ENCODE measurements at places on chromosomes 11 and 22.

DNA sequence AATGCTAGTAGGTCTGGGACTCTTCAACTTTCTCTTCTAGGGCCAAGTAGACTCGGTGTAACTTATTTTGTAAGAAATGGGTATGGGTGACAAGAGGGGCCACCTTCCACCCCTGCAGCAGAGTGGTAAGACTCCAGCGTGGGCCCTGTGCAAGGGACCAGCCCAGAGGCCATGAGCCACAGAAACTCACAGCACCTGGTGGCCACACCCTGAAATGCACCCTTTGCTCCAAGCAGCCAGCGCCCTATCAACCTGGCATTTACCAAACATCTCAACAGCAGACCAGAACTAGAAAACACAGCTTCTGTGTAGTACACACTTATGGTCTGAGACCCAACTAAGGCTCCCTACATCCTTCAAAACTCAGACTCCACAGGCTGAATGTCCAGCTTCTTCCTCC is 5.7 kb downstream of the CDCA5 start:
- no peak for DNase-seq

DNA sequence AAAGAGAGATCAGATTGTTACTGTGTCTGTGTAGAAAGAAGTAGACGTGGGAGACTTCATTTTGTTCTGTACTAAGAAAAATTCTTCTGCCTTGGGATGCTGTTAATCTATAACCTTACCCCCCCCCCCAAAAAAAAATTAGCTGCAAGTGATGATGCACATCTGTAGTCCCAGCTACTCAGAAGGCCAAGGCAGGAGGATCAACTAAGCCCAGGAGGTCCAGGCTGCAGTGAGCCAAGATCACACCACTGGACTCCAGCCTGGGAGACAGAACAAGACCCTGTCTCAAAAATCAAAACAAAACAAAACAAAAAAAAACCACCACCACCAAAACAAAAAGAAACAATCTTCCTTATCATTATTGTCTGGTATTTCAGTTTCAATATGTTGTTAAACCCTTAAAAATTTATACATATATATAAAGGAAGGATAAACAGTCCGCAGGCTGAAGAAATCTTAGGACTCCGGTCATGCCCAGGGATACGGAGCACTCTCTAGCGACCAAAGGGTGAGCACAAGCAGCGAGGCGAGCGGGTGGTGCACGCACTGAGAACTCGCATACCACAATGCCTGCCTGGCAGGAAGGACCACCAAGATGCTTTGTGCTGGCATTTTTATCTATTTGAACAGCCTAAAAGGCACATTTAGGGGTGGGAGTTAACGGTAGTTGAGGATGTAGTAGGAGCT is 6.4 kb downstream of the POLDIP3 start:
- no peak for DNase-seq

GRCh38 chr11:118618991-118619375 is 11.6 kb downstream of the PHLDB1 start:
- no peak for DNase-seq

DNA sequence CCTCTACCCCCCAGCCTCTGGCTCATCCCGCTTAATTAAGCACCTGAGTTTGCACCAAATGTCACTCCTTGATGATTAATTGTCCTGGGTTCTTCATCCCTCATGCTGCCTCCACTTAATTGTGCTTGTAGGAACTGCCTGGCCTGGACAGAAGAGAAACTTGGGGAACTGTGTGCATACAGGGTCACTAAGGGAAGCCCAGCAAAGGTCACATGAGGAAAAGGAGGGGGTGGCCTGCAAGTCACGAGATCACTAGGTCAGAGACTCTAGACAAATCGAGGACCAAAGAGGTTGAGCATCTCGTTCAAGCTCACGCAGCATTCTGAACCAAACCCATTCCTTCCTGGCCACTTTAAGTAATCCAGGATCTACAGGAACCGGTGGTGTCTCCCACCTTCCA is 75.8 kb downstream of the PDE2A start:
- no peak for DNase-seq

DNA sequence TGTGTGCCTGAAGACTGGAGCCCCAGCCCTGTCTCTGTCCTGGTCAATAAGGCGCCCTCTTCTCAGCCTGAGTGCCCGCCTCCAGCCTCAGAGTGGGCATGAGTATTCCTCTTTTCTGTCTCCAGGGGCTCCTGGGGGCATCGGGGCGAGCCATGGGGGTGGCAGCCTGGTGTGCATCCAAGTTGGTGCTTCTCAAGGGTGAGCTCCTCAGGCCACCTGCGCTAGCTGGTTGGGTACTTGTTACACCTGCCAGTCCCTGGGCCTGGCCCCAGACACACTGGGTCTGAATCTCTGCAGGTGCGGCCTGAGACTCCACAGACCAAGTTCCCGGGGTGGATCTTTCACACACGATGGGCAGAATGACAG is 168.6 kb upstream of the B3GAT1 start:
- DNase-seq = no peak

- DNase-seq = peak; percentile 53
Measured at GRCh38 chr22:38923463-38924346, 33.7 kb upstream of the APOBEC3A start.

DNA sequence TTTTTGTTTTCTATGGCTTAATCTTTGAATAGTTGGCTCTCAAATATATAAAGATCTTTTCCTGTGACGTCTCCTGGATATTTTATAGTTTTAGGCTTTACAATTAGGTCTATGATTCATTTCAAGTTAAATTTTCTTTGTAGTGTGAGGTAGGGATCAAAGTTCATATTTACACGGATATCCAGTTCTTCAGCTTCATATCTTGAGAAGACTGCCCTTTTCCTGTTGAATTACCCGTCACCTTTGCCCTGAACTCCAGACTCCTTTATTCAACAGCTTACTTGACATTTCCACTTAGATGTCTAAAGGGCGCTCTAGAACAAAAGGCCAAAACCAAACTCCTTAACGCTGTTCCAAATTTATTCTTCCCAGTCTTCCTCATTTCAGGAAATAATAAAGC is 51.7 kb downstream of the TTC17 start:
- DNase-seq = no peak

DNA sequence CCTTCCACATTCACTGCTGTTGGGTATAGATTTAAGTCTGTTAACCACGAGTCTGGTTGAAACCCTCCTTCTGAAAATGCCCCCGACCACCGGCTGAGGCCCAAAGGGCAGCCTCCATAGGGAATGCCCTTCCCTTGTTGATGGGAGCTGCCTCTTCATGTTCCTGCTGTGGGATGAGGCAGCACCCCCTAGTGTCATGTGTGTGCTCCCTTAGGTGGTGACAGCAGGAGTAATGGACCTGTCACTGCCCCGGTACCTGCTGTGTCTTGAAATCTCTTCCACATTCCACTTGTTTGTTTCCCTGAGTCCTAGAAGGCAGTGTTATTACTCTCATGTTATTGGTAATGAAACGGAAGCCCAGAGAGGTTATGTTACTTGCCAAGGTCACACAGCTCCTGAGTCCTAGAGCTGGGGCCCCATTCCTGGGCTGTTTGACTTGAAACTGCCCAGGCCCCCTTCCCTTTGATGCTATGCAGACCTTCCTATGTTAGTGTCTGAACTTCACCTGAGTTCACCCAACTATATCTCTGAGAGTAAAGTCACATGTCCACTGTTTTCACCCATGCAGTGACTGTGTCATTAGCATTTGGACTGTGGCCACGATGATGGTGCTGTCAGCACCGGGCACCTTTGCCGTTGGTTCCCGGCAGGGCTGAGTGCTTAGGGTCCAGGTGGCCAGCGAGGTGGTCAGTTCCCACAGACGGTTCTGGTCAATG is 234.3 kb downstream of the TBC1D22A start:
- no peak for DNase-seq

GRCh38 chr11:3203221-3204043 is 15.2 kb downstream of the MRGPRG start:
- DNase-seq = no peak

DNA sequence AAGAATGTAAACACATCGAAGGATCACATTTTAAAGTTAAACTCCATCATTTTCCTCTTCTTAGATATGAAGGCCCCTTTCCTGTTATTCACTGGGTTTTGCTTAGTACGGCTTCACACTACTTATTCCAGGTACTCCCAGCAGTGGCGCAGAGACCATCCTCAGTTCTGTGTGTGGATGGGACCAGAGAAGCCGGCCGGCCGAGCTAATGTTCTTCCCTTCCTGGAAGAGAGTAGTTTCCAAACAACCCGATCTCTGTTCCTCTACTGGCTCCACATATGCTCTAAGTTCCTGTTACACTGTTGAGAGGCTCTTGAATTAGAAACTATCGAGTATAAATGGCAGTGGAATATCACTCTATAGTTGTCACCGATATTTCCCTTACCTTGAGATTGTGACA is 684 bp upstream of the NFRKB start:
- DNase-seq = no peak

DNA sequence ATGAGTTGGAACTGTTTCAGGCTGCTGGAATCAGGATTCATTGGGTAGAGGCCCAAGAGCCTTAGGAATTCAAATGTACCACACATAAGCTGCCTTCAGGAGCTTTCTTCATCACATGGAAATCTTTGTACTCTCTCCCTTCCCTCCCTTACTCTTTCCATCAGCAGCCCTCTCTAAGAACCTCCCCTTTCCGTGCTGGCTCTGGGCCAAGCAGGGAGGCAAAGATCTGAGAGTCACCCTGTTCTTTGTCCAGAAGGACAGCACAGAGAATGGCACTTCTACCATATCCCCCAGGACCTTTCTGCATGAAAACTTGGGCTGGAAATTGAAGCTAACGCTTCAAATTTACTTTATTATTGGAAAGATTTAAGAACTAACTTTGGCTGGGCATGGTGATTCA is 20.7 kb upstream of the TPBGL start:
- no peak for DNase-seq

DNA sequence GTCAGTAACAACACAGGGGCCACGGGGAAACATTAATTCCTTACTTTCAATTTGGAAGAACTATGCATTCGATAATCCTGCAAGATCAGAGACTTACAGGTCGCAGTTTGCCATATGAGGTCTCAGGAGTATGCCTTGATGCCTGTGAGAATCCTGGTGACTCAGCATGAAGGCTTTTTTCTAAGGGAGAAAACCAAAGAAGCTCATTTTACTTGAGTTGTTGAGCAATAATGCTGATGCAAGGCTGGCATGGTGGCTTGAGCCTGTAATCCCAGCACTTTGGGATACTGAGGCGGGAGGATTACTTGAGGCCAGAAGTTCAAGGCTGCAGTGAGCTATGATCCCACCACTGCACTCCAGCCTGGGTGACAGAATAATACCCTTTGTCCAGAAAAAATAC is 26.6 kb downstream of the ATG16L2 start:
- DNase-seq = peak; percentile 50

DNA sequence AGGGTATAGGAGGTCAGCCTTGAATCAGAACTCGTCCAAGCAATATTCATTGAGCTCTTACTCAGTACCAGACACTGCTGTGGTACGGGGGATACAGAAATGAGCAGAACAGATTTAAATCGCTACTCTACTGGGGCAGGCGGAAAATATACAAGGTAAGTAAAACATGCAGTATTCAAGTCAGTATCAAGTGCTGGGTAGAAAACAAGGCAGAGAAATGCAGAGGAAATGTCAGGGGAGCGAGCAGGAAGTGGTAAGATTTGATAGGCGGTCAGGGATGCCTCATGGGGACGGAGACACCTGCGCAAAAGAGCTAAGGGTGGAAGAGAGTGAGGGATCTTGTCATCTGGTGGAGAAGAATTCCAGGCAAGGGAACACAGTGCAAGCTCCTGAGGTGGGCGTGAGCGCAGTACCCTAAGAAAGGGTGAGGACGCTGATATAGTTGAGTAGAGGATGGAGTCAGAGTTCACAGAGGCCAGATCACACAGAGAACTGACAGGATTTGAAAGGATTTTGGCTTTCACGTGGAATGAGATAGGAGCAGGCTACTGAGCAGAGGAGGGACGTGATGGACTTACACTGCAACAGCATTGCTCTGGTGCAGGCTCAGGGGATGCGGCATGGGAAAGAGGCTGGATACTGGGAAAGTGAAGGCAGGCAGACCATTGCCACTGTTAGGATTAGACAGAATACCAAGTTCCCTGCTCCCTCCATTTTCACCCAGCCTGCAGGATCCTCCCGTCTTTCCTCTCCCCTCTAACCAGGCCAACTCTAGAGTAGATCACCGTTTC is 35.8 kb downstream of the SC5D start:
- no peak for DNase-seq

DNA sequence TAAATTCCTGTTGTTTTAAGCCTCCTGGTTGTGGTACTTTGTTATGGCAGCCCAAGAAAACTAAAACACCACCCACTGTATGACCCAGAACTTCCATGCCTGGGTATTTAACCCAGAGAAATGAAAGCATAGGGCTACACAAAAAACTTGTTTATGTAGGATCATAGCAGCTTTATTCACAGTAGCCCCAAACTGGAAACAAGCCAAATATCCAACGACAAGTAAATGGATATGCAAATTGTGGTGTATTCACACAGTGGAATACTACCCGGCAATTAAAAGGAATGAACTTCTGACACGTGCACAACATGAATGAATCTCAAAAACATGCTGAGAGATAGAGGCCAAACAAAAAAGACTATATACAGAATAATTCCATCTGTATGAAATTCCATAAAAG is 62.2 kb upstream of the NAV2 start:
- no peak for DNase-seq

- no peak for DNase-seq
Measured at GRCh38 chr11:24560324-24560723, 63.5 kb downstream of the LUZP2 start.

- DNase-seq = no peak
Measured at GRCh38 chr11:15481871-15482270, 367.1 kb downstream of the INSC start.

DNA sequence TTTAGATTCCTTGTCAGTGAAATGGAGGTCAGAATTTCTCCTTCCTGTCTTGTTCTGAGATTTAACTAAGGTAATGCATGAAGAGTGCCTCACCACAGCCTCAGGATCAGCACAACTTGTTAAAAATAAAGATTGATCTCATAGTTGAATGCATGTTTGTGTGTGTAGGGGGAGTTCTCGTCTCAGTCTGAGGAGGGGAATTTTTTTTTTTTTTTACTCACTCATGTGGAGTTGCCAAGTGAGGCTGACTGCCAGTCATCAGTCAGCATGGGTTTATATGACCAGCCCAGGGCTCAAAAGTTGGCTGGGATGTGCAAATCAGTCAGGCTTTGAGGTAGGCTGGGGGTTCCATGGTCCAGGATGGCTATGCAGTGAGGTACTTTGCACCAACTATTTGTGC is 113.2 kb downstream of the FANCF start:
- no peak for DNase-seq

DNA sequence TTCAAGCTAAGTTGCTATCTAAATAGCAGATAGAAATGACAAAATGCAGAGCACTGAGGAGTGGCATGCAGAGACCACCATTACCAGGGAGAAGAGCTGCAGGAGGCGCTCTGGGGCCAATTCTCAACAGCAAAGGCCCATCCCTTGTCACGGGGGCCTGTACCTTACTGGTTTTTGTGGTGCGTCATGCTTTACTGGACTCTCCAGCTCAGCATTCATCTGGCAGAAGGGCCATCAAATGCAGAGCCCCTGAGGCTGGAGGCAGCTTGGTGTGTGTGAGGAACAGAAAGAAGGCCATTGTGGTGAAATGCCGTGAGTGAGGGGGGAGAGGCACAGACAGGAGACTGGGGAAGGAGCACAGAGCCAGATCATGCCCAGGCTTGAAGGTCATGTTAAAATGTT is 56.5 kb upstream of the NAV2 start:
- no peak for DNase-seq
